T-helper 17 cell (primary cell): ENCODE measurements at places on chromosomes 6 and 20. TPM values are rescaled to one million over a fixed set of nuclear protein-coding genes. Genes with fewer than 3 reads are reported as not detected.

Gene PNISR
- total RNA-seq = 266 TPM

Gene PLCB4
- 0.52 TPM for total RNA-seq

Gene B3GALT4
- total RNA-seq = 10.1 TPM

Gene TSHZ2
- total RNA-seq = 29.1 TPM

Gene UBE2C
- not detected for total RNA-seq

Gene TRIM10
- total RNA-seq = 0.37 TPM

Gene PBOV1
- not detected for total RNA-seq

Gene C6orf118
- not detected for total RNA-seq

Gene CTCFL
- not detected for total RNA-seq

Gene HRH3
- not detected for total RNA-seq

DNA sequence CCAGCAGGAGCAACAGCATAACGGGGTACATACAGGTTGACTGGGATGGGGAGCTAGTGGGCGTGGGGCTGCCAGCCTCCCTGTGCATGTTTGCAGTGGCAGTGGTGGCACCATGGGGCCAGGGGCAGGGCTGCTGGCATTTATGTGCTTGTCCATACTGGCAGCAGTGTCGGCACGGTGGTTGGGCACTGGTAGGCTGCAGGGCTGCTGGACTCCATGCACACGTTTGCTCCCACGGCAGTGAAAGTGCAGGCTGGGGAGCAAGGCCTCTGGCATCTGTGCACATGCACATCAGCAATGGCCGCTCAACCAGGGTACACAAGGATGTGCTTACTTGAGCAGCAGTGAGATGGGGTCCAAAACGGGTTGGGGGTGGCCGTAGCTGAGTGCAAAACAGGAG, 159.5 kb upstream of the KHDRBS2 start:
- H3K27me3 ChIP-seq = no peaks in the 10 kb centered on the region
- H3K4me3 ChIP-seq = no peak overlapping the region
- no peaks in the 10 kb centered on the region for H3K36me3 ChIP-seq
- no peak for DNase-seq

DNA sequence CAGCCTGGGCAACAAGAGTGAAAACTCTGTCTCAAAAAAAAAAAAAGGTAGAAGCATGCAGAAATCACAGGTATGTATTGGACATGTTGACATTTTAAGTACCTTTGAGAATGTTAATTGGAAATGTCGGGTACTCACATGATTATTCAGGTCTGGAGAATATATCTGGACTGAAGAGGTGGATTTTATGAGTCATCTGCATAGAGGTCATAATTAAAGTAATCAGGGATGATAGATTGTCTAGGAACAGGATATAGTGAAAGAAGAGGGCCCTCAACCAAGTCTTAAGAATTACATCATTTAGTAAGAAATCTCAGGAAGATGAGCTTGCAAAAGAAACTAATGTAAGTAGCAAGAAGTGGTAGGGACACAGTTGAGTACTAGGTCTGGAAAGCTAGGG, 212.5 kb downstream of the UTRN start:
- peaks cover 21% of the 10 kb centered on the region for H3K4me1 ChIP-seq
- no peak overlapping the region for H3K27ac ChIP-seq
- no peak for DNase-seq
- no peaks in the 10 kb centered on the region for H3K27me3 ChIP-seq
- H3K4me3 ChIP-seq = no peak overlapping the region

GRCh38 chr20:36908603-36909002, 32.7 kb downstream of the TLDC2 start:
- peaks cover 4% of the 10 kb centered on the region for H3K36me3 ChIP-seq
- H3K4me1 ChIP-seq = peaks cover 2% of the 10 kb centered on the region
- no peak overlapping the region for H3K27ac ChIP-seq

- no peak overlapping the region for H3K4me3 ChIP-seq
- no peaks in the 10 kb centered on the region for H3K4me1 ChIP-seq
- DNase-seq = no peak
- H3K27ac ChIP-seq = no peak overlapping the region
These were observed 26.0 kb downstream of the FAM229B start for GRCh38 chr6:112113431-112113830.

- H3K36me3 ChIP-seq = no peaks in the 10 kb centered on the region
- peak overlapping the region; percentile 89 for H3K27ac ChIP-seq
- H3K4me1 ChIP-seq = peaks cover 51% of the 10 kb centered on the region
- no peak overlapping the region for H3K4me3 ChIP-seq
- no peaks in the 10 kb centered on the region for H3K27me3 ChIP-seq
These were observed 23.3 kb downstream of the PPARD start for GRCh38 chr6:35365594-35366203.

GRCh38 chr6:162336359-162336758, 391.2 kb downstream of the PRKN start:
- no peak overlapping the region for H3K4me3 ChIP-seq
- H3K4me1 ChIP-seq = no peaks in the 10 kb centered on the region
- H3K27me3 ChIP-seq = no peaks in the 10 kb centered on the region
- H3K36me3 ChIP-seq = no peaks in the 10 kb centered on the region
- no peak for DNase-seq
- no peak overlapping the region for H3K27ac ChIP-seq

DNA sequence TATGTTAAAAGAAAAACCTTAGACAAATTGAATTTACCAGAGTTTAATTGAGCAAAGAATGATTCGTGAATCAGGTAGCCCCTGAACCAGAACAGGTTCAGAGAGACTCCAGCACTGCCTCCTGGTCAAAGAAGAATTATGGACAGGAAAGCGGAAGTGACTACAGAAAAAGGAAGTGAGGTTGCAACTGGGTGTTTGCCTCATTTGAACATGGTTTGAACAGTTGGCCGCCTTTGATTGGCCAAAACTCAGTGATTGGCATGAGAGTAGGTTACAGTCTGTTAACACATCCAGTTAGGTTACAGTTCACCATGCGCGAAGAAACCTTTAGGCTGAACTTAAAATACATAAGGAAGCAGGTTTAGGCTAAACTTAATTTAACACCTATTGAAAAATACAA, 248.8 kb downstream of the TFAP2A start:
- no peaks in the 10 kb centered on the region for H3K27me3 ChIP-seq
- H3K4me3 ChIP-seq = no peak overlapping the region
- H3K36me3 ChIP-seq = no peaks in the 10 kb centered on the region
- no peak for DNase-seq

- H3K27me3 ChIP-seq = peaks cover 26% of the 10 kb centered on the region
- H3K36me3 ChIP-seq = no peaks in the 10 kb centered on the region
- no peak overlapping the region for H3K4me3 ChIP-seq
- H3K27ac ChIP-seq = no peak overlapping the region
- no peaks in the 10 kb centered on the region for H3K4me1 ChIP-seq
These were observed 4.2 kb upstream of the EPHA7 start for GRCh38 chr6:93423542-93423941.

- no peak for DNase-seq
- no peaks in the 10 kb centered on the region for H3K36me3 ChIP-seq
- no peak overlapping the region for H3K4me3 ChIP-seq
- H3K4me1 ChIP-seq = no peaks in the 10 kb centered on the region
- no peak overlapping the region for H3K27ac ChIP-seq
- peaks cover 20% of the 10 kb centered on the region for H3K27me3 ChIP-seq
These were observed 97.0 kb upstream of the F13A1 start for GRCh38 chr6:6417475-6417874.

- no peak for DNase-seq
- peak overlapping the region; percentile 88 for H3K4me3 ChIP-seq
- H3K4me1 ChIP-seq = peaks cover 9% of the 10 kb centered on the region
- H3K27me3 ChIP-seq = no peaks in the 10 kb centered on the region
- peaks cover 4% of the 10 kb centered on the region for H3K36me3 ChIP-seq
- peak overlapping the region; percentile 95 for H3K27ac ChIP-seq
These were observed 130.2 kb upstream of the AKIRIN2 start for GRCh38 chr6:87832025-87832825.

GRCh38 chr6:161242779-161243693, 30.8 kb downstream of the AGPAT4 start:
- DNase-seq = no peak
- peak overlapping the region; percentile 83 for H3K27ac ChIP-seq
- no peaks in the 10 kb centered on the region for H3K36me3 ChIP-seq

DNA sequence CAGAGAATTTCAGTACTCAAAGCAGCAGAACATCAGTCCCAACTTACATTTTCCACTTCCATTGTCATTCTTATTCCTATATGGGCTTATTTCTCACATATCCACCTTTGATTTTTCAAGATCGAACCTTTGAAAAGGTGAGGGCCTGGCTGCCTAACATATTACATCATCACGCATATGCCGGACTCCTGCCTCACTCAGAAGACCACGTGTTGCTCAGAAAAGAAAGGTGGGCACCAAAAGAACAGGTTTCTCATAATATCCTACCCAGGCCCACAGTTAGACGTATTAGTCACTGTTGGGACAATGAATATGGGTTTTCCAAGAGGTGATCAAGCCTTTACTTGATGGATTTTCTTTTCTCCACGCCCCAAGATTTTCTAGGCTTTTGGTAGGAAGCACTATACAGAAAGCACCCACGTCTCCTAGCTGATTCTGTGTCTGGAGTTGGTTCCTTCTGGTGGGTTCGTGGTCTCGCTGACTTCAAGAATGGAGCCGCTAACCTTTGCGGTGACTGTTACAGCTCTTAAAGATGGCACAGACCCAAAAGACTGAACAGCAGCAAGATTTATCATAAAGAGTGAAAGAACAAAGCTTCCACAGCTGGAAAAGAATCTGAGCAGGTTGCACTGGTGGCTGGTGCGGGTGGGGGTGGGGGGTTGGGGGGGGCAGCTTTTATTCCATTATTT, 168.9 kb downstream of the ATXN1 start:
- H3K4me1 ChIP-seq = peaks cover 19% of the 10 kb centered on the region
- no peak overlapping the region for H3K4me3 ChIP-seq
- peak overlapping the region; percentile 67 for H3K27ac ChIP-seq
- no peaks in the 10 kb centered on the region for H3K27me3 ChIP-seq
- peaks cover 8% of the 10 kb centered on the region for H3K36me3 ChIP-seq

DNA sequence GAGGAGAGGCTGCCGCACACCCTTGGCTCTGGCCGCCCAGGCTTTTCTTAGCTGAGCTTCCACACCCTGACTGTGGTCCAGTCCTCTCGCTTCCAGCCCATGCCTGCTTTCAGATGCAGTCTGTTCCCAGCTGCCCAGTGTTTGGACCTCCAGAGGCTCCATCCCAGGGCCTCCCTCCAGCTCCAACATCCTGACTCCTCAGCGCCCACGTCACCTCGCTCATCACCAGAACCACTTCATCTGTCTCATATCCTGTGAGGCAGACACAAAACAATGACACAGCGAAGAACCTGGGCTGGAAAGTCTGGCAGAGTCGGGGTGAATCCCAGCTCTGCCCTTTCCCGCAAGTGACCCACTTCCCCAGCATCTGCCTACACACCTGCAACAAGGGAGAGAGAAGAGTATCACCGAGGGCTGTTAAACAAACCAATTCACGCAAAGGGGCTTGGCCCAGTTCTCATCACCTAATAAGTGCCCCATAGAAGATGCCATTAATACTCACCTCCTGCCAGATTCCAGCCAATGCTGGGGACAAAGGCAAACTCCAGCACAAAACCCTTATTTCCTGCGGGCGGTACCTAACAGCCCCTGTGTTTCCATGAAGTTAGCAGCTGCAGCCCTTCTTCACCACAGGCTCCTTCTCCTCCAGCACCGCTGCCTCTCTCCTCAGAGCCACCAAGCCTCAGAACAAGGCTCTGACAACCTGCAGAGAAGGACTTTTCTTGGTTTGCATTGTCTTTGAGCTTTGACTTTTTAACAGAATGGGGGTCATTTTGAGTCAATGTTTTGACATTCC, 133.4 kb upstream of the CDH4 start:
- no peak overlapping the region for H3K27ac ChIP-seq
- peaks cover 9% of the 10 kb centered on the region for H3K4me1 ChIP-seq
- H3K36me3 ChIP-seq = no peaks in the 10 kb centered on the region
- H3K4me3 ChIP-seq = no peak overlapping the region

DNA sequence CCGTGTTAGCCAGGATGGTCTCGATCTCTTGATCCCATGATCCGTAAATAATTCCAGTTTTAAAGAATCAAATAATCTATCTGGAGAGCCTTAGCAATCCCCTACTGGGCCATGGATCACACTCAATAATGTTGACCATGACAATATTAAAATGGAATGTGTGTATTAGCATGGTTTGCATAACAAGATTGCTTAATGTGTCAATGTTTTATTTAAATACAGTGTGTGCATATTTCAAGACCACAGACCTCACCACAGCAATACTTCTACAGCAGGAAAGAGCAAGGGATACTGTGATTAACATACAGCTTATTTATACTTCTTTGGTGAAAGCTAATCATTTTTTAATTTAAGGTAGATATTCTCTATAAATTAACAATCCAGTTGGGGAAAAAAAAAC, 470.4 kb downstream of the TFAP2B start:
- no peak for DNase-seq
- no peaks in the 10 kb centered on the region for H3K27me3 ChIP-seq
- no peaks in the 10 kb centered on the region for H3K36me3 ChIP-seq
- H3K27ac ChIP-seq = no peak overlapping the region

DNA sequence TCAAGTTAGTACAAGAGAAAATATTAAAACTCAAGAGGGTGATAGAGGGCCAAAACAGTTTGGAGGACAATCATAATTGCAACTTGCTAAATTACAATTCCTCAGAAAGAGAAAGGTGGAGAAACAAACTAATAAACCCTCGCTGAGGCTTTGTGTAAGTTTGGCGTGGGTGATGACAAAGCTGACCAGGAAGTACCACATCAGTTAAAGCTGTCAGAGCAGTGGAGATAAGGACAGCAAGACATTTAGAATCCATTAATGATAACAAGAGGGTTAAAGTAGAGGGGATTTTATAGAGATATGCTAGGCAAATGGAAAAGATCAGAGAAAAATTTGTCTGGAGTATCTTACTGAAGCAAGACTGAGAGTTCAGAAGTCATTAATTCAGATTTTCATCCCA, 334.4 kb downstream of the TFAP2B start:
- no peak overlapping the region for H3K27ac ChIP-seq
- H3K4me1 ChIP-seq = no peaks in the 10 kb centered on the region
- no peak for DNase-seq
- no peaks in the 10 kb centered on the region for H3K36me3 ChIP-seq

DNA sequence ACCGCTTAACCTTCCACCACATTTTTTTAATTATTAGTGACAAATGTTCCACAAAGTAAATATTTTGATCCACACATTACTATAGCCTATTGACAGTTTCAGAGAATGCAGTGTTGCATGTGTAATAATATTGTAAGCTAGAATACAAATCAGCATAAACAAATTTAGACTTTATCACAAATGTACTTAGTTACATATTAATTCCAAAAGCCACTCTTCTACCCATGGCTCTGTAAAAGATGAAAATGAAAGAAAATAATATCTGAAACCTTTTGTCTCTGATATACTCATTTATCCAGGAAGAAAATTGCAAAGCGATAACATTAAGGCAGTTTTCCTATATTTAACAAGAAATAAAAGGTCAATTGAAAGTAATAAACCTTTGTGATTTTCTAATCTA, 954.0 kb upstream of the MAN1A1 start:
- H3K36me3 ChIP-seq = no peaks in the 10 kb centered on the region
- DNase-seq = no peak
- H3K27me3 ChIP-seq = no peaks in the 10 kb centered on the region
- H3K4me3 ChIP-seq = no peak overlapping the region

- peaks cover 29% of the 10 kb centered on the region for H3K27me3 ChIP-seq
- no peaks in the 10 kb centered on the region for H3K4me1 ChIP-seq
- no peak for DNase-seq
- H3K36me3 ChIP-seq = no peaks in the 10 kb centered on the region
These were observed 30.9 kb downstream of the LBP start for GRCh38 chr20:38377039-38377685.

- peaks cover 2% of the 10 kb centered on the region for H3K36me3 ChIP-seq
- no peaks in the 10 kb centered on the region for H3K27me3 ChIP-seq
- peak overlapping the region; percentile 41 for H3K27ac ChIP-seq
- no peak for DNase-seq
These were observed 153.0 kb downstream of the BCAS1 start for GRCh38 chr20:53917145-53918019.
